ENCODE measurements at places on chromosomes 5 and 9. TPM values are rescaled to one million over a fixed set of nuclear protein-coding genes. Genes with fewer than 3 reads are reported as not detected.

Gene NPR3
- total RNA-seq, result not detected

Gene SLCO4C1
- total RNA-seq, result 30.9 TPM

- no peak for DNase-seq
Observed at GRCh38 chr9:111149018-111149759, 110.9 kb upstream of the LPAR1 start.

- DNase-seq, result no peak
Observed at GRCh38 chr9:99189186-99189585, 32.6 kb downstream of the ALG2 start.

- no peak for DNase-seq
Observed at GRCh38 chr5:126794157-126794828, 17.4 kb downstream of the LMNB1 start.

- DNase-seq, result no peak
Observed at GRCh38 chr5:135136546-135136945, 102.5 kb upstream of the PITX1 start.

DNA sequence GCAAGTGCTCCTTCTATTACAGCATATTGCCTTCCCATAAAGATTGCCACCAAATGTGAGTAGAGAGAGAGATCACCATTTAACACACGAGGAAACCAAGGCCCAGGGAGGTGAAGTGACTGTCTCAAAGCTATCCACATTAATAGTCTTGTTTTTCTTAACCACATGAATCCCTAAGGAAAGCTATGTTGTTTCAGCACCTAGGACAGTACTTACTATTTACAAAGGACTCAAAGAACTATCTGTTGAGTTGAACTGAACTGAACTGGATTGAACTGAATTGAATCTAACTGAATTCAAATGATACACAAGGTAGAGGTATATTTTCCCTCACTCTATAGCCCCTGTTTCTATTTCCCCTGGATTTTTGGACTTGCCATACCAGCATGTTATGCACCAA lies 430.4 kb downstream of the CAAP1 start:
- DNase-seq, result no peak

GRCh38 chr5:57903458-57903857 lies 420.8 kb upstream of the ACTBL2 start:
- no peak for DNase-seq

Data from natural killer cell (primary cell).